ENCODE measurements at places on chromosomes 7 and 10.

- DNase-seq, result no peak
These were observed 65.6 kb downstream of the SH3PXD2A start for GRCh38 chr10:103789771-103790201.

DNA sequence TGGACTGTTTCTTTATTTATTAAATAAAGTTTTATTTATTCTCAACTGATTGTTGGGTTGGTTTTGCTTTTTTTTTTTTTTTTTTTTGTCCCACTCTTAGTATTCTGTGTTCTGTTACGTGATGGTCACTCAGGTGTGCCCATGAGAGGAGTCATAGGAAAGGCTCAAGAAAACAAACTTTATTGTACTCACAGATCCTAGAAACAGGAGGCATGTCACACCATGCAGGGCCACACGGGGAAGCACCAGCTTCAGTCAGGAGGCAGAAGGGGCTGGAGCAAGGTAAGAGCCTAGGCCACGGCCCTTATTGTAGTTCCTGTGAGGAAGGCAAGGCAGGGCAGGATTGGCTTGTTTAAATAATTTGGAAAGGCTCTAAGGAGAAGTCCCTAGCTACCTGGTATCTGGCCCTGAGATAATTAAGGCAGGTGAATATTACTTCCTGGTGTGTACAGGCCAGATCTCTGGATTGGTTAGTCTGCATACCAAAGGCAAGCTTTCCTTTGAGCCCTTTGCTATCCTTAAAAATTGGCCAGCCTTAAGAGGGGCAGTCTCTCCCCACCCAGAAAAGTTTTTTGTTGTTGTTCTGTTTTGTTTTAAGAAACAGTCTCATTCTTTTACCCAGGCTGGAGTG lies 8.3 kb downstream of the ATOH7 start:
- DNase-seq, result no peak

DNA sequence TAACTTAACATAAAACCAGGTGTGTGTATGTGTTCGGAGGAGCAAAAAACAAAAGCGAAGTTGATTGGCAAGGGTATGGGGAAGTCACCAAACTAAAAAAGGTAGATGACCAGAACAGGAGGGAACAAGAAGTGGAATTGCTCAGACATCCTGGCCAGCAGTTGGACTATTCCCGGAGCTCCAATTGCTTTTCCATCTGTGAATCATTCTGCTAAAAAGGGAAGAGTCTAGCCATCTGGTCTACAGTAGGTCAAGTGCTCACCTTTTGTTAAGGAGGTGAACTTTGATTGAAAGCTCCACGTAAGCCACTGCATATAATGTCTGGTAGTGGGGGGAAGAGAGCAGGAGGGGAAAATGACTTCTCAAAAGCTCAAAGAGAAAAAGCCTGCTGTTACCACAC lies 50.0 kb upstream of the BET1 start:
- DNase-seq, result no peak

GRCh38 chr10:71978476-71978875 lies 14.3 kb downstream of the CHST3 start:
- DNase-seq, result no peak

- DNase-seq, result no peak
These were observed 17.5 kb downstream of the HGF start for GRCh38 chr7:81752318-81752714.

DNA sequence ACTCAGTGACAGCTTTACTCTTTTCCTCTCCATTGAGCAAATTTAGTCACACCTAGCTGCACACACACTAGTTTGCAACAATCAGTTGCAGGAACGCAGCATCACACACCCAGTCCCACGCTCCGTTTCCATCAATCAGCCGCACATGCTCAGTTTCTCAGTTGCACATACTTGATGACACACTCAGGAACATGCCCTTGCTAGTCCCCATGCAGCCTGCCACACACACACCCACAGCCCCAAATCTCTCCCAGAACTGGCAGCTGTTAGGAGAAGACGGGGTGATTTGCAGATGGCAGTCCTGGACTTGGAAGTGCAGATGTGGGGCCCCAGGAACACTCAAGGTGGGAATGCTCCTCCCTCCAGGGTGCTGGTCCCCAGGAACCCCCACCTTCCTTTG lies 7.7 kb downstream of the LBX1 start:
- no peak for DNase-seq

GRCh38 chr7:30986738-30987137 lies 23.0 kb downstream of the GHRHR start:
- DNase-seq, result no peak

DNA sequence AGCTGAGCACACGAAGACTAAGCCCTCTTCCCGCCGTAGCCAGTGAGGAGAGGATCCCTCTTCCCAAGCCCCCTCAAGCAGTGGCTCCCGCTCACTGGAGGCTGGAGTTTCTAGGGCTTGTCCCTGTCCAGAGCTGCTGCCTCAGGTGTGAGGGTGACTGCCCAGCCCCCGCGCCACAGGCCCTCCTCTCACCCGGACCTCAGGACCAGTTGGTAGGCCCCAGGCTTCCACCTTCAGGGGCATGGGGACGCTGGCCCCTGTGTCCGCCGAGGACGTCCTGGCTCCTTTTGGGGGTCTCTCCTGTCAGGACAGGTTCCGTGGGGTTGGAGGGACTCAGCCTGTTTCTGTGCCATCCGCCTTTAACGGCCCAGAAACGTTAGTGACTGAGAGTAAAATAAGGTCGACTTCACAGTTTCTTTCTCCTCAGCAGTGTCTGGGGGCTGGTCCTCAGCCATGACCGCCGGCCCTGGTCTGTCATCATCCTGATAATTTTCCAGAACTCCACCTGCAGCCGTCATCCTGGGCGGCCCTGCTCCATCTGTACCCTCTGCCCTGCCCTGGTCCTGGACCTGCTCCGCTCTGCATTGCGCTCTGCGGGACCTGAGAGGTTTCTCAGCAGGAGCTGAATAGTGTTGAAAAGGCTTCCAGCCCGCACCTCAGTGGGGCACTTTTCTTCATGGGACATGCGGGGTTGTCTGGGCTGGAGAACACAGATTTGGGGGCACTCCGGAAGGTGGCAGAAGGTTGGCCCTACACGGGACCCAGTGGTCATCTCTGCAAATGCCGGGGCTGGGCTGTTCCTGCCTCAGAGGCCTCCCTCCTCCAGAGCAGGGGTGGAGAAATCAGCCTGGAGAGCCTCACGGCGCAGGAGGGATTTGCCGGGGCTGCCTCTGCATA lies 36.0 kb upstream of the FAM20C start:
- no peak for DNase-seq

- DNase-seq, result no peak
These were observed 597.5 kb upstream of the PFKP start for GRCh38 chr10:2469802-2470201.

DNA sequence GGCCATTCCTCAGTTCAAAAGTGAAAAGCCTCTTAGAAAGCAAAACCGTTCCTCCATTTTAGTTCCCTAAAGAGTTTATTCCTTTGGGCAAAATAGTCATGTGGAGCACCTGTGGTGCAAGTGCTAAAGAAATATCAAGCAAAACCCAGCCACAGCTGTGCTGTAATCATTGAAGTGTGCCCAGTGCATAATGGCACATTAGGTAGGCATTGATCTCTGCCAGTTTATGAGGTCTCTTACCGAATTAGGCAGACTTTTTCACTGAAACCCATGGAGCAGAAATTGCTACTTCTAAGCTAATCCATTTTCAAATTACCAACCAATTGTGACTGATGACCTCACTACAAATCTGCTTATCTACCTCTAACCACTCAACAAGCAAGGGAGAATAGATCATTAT lies 97.2 kb upstream of the SEMA3A start:
- no peak for DNase-seq

GRCh38 chr7:99072126-99072525 lies 71.8 kb downstream of the SMURF1 start:
- no peak for DNase-seq

- DNase-seq, result no peak
These were observed 226.7 kb upstream of the MBL2 start for GRCh38 chr10:52999258-52999657.

DNA sequence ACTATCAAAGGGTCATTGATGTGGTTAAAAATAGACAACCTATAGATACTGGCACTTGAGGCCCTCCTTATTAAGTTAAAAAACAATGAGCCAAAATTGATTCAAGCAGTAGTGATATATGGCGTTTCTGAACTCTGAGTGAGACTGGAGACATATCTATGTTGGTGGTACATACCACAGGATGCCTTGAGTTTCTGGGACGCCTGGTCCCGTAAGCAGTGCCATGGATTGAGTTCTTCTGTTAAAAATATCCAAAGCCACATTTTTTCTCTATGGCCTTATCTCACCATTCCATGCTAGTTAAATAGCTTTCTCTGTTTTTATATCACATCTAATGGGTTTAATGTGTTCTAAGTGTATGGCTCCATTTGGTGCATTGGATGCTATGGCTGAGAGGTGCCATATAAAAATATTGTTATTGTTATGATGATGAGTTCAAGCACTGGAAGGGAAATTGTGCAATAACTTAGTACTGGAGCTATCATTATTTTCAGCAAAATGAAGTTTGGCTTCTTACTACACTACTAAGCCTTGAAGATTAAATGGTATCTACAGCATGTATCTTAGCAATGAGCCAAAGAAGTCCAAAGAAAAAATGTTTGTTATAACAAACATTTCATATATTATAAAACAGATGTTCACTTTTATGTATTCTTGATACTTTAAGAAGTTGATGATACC lies 713.9 kb downstream of the SUGCT start:
- no peak for DNase-seq

DNA sequence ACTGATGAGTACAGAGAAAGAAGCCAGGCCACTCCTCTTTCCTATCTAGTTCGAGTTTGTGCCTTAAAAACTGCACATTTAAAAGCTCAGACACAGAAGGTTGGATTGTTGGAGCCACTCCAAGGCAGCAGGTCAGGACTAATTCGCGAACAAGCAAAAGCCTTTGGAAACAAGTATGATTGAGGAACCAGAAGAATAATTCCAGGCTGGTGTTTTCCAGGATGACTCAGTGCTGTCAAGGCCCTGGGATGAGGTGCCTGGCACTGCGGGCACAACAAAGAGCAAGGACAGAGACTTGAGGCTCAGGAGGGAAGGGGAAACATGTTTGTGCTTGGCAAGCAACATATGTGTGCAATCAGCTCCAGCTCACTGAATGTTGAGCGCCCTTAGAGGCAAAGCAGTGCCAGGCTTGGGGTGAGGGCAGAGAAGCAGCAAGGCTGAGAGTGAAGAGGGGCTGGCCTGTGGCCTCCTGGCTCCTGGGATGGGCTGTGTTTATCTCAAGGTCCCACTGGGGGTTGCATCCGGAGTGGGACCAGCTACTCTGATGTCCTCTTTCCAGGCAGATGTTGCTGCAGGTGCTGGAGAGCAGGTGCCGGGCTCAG lies 44.1 kb downstream of the VSTM4 start:
- no peak for DNase-seq

GRCh38 chr10:129131457-129132132 lies 335.4 kb upstream of the MGMT start:
- DNase-seq, result no peak

GRCh38 chr7:140230861-140231770 lies 54.3 kb upstream of the KDM7A start:
- DNase-seq, result peak; percentile 75

DNA sequence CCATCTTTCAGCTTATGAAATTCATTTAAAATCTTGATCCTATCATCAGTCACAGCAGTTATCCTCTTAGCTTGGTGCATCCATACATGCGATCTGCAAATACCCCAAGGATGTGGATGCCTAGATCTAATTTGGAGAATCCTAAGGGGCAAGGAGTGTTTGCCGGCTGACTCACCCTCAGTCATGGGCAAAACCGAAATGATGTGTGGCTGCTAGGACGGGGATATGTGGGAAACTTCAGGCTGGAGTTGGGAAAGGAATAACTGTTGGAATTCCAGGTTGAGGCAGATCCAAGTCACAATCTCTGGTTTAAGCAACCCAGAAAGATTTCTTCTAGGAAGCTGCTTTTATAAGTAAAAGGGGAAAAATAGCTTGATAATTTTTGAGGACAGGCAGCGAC lies 19.7 kb upstream of the GOT1 start:
- DNase-seq, result no peak

DNA sequence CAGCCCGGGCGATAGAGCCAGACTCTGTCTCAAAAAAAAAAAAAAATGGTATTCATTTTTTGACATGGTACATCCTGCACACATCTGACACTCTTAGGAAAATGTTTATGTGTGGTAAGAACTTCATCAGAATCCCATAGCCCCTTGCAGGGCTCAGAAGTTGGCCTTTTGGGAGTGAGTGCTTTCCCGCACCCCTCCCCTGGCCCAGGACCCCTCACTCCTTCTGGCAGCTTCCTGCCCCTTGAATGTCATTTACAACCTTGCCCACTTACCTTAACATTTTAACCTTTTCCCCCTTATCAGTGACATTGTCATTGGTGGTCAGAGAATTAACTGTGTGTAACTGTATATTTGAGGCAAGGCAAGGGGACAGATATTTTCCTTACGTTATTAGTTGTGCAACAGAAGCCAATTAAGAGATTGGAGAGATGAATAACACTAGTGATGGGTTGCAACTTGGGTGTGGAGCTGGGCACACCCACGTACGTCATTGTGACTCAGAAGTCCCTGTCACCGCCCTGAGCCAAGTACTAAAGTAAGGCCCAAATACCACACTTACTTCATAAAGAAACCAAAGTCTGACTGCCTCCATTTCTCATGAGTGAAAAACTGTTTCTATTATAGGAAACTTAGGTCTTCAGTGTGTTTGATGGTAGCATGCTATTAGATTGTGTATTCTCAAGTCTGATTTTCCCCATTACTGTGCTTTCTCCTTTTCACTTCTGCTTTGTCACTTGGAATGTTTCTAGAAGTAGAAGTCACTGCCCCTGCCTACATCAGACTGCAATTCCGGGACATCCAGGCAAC lies 31.6 kb downstream of the OGDH start:
- peak; percentile 82 for DNase-seq

GRCh38 chr7:44978511-44979366 lies at the start of gene MYO1G:
MYO1G (minus strand) TSS chr7:44979015; CDS start chr7:44978961, 54 bp downstream.
- no peak for DNase-seq

- peak; percentile 77 for DNase-seq
These were observed 32.5 kb downstream of the OGDH start for GRCh38 chr7:44638611-44639557.

Measured in fibroblast of skin of scalp (primary cell).